Calu3 (cell line): ENCODE measurements at places on chromosomes 7 and 10. TPM values are rescaled to one million over a fixed set of nuclear protein-coding genes. Genes with fewer than 3 reads are reported as not detected.

DNA sequence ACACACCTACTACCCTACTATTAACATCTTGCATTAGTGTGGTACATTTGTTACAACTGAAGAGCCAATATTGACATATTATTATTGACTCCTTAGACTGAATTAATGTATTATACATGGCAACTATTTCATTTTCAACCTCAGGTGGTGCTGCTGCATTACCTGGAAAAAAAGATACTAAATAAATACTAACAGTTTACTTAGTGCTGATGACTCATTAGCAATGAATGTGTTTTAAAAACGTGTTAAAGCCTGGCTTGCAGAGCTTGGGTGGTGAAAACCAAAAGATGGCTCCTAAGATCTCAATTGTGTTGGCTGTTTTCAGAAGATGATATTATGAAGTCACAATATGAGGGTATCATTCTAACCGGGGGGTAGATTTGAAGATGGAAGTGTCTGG lies 34.8 kb downstream of the CFAP43 start:
- peak; percentile 4 for DNase-seq
- no peaks in the 10 kb centered on the region for H3K36me3 ChIP-seq
- no peaks in the 10 kb centered on the region for H3K27me3 ChIP-seq
- peaks cover 4% of the 10 kb centered on the region for H3K4me1 ChIP-seq
- H3K4me3 ChIP-seq = no peak overlapping the region

Gene BLVRA
- total RNA-seq = 29.8 and 36.4 TPM in 2 replicates

DNA sequence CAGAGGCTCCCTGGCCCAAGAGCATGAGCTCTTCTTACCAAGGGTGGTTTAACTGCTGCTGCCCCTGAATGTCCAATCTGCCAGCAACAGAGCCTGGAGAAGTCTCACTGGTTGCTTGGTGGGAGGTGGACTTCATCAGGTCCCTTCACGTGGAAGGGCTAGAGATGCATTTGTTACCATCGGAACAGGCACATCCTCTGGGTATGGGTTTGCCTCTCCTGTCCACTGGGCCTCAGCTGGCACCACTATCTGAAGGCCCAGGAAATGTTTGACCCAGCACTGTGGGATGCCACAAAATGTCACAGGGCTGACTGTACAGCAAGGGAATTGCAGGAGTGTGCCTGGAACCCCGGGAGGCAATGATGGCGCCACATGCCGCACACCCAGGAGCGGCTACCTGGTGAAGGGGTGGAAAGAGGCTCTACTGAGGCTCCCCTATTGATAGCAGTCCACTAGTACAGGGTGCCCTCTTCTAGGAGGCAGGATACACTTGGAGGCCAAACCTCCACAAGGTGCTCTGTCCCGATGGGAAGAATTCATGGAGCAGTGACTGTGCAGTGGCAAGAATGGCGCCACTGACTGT lies 603.1 kb upstream of the MGMT start:
- H3K36me3 ChIP-seq = no peaks in the 10 kb centered on the region
- H3K4me3 ChIP-seq = no peak overlapping the region
- no peaks in the 10 kb centered on the region for H3K4me1 ChIP-seq
- no peaks in the 10 kb centered on the region for H3K27me3 ChIP-seq
- DNase-seq = no peak
- no peak overlapping the region for H3K27ac ChIP-seq

Gene PITX3
- total RNA-seq = not detected in 2 replicates

Gene ASL
- total RNA-seq = 55.3 and 70.6 TPM in 2 replicates

Gene CPA4
- not detected in 2 replicates for total RNA-seq

Gene TPST1
- 7.9 and 11.4 TPM in 2 replicates for total RNA-seq
